ENCODE measurements at places on chromosomes 13 and 19.

- DNase-seq: no peak
These were observed 36.8 kb downstream of the INSR start for GRCh38 chr19:7257148-7258040.

- no peak for DNase-seq
These were observed 8.6 kb downstream of the KCTD15 start for GRCh38 chr19:33805313-33805712.

GRCh38 chr13:21957833-21958232 is 287.0 kb downstream of the FGF9 start:
- DNase-seq: no peak

DNA sequence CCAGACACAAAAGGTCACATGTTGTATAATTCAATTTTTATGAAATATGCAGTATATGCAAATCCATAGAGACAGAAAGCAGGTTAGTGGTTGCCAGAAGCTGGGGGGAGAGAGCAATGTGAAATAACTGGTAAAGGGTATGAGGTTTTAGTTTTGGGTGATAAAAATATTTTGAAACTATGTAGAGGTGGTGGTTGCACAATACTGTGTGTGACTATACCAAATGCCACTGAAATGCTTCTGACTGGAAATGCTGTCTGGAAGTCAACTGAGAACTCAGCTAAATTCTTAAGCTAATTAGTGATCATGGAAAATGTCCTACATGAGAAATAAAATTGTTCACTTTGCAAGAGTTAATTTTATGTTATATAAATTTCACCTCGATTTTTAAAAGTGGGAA is 65.3 kb upstream of the RXFP2 start:
- DNase-seq: no peak

GRCh38 chr13:112854321-112854720 is 114.7 kb upstream of the MCF2L start:
- no peak for DNase-seq

- DNase-seq: peak; percentile 77
These were observed at the start of gene ZFP82 for GRCh38 chr19:36418287-36419001. Gene ZFP82 (minus strand): TSS chr19:36418644. CDS start chr19:36409789, 8,855 bp downstream.

DNA sequence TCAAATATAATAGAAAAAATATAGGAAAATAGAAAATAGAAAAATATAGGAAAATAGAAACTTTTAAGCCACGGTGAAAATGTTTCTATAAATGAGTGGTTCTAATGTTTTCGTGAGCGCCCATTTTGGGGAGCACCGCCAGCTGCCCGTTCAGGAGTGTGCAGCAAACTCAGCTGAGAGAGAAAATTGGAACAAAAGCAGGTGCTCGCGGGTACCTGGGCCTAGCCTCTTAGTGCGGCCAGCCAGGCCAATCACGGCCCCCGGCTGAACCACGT is 204 bp upstream of the PDX1 start:
- no peak for DNase-seq

DNA sequence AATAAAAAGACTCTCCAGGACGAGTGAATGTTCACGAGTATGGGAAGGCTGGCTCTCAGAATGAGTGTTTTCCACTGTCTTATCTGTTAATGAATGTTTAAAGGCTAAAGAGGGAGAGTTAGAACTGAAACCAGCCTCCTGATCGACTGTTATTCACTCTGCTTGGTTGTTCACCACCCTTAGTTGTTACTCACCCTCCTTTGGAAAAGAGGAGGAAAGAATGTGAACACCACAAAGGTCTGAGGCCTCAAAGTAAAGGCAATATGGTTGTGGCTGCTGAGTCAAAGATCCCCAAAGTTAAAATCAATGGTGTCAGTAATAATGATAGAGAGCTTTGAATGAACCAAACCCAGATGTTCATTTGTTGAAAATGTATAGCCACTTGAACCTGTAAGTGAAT is 1793.2 kb upstream of the PCDH20 start:
- no peak for DNase-seq

GRCh38 chr13:105346141-105346775 is 1189.2 kb downstream of the EFNB2 start:
- DNase-seq: no peak

DNA sequence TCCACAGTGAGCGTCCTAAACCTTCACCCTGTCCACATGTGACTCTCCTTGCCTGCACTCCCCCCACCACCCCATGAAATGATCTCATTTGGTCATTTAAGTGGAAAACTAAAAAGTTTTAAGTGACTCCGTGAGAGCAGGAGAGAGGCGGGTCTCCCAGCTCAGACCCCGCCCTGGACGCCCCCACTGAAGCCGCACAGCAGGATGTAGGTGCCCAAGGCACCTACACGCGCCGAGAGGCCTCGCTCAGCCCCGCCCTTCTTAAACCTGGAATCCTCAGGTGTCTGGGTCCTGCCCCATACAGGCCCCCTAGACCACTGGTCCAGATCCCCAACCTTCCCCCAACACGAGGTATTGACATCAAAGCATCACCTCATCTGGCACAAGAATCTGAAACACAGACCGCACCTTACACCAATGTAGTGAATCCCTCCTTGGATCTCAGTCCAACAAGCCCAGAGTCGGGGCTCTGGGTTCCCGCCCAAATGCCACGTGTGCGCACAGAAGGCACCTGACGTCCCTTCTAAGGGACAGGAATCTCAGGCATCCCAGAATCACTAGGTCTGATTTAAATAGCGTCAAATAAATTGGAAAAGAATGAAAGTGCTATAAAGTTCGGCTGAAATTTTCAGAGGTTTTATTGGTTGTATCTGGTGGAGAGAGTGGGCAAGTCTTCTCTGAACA is 3.5 kb downstream of the IGFL1 start:
- DNase-seq: no peak

DNA sequence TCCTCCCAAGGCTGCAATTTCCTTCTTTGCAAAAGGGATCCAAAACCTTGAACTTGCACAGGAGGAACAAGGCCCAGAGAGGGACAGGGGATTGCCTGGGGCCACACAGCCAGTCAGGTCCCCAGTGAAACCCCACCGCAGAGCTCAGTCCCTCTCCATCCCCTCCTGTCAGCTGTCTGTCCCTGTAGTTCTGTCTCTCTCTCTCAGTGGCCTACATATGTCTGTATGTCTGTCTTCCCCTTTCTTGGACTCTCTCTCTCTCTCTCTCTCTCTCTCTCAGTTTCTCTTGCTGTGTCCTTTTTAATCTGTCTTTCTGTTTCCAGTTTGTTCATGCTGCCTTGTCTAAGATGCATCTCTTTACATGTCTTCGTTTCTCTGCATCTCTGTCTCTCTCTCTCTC is 11.5 kb downstream of the CEACAM19 start:
- no peak for DNase-seq

GRCh38 chr19:12884926-12885748 is 1.9 kb downstream of the KLF1 start:
- peak; percentile 90 for DNase-seq

DNA sequence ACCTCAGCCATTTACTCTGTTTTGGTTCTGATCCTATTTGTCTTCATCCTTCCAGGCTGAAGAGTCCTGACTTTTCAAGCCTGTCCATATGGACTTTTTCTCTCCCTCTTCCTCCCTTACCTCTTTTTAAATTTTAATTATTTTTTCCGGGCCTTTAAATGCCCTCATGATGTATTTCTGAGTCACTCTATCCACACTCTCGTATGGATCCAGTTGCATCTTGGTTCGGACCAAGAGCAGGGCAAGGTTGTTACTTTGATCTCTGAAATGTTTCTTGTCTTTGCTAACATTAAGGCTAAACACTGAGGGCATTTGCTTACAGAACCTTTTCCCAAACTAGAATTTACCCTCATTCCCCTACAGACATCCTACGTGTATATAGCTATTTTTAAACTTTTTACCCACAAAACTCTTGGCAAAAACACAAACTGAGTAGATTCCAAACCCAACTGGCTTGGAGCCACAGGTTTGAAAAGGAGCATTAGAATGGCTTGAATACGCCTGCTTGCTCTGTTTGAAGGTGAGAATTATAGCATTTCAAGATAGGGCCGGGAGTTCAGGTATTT is 47.4 kb upstream of the SERPINE3 start:
- DNase-seq: no peak

DNA sequence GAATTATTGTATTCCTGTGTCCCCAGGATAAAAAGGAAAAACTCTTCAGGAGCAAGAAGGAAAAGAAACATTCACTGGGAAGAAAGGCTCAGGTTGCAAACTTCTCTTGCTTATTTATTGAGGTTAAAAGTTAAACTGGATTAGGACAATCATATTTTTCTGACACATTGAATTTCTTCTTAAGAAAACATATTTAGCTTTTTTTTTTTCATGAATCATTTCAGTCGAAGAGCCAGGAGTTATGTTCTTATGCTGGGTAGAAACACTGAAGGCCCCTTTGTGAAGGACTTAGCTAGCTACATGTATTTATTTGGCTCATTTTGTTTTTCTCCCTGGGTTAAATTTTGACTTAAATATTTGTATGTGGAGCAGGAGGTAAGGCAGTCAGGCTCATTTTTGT is 434.0 kb downstream of the KLF5 start:
- no peak for DNase-seq

DNA sequence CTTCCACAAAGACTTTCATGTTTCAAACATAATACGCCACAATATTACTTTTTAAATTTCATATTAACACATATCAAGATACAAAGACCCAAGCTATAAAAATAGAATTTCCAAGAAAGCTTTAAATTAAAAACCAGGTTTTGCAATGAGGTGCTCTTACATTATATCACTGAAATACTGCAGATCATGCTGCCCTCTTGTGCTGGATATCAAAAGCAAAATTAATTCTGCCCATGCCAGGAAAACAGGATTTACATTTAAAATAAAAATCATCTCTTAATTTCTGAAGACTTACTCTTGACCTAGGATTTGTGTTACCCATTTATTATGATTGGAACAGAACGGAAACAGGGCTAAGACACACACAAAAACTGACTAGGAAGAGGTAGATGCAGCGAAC is 145.0 kb downstream of the ABCC4 start:
- no peak for DNase-seq

GRCh38 chr19:15464394-15465385 is at the start of gene RASAL3:
Gene RASAL3 (minus strand): TSS chr19:15464544. CDS start chr19:15464358, 186 bp downstream.
- peak; percentile 73 for DNase-seq

DNA sequence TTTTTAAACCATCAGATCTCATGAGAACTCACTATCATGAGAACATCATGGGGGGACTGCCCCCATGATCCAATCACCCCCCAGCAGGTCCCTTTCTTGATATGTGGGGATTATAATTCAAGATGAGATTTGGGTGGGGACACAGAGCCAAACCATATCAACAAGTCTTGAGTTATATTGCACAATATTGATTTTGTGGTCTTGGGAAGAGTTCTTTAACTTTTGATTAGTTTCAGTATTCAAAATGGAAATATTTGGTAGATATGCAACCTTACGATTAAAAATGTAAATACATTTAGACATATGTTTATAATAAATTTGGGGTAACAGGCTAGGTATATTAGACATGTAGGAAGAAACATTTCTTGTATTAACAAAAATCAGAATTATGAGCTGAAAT is 188.2 kb downstream of the GPC5 start:
- DNase-seq: no peak

Data from stimulated activated CD4-positive, alpha-beta T cell treated with anti-CD3 and anti-CD28 coated beads, Interleukin-2, amount 100 ng/mL, for 24 hours (primary cell).